Neural crest cell (in vitro differentiated cells): ENCODE measurements at places on chromosomes 3 and 15. TPM values are rescaled to one million over a fixed set of nuclear protein-coding genes. Genes with fewer than 3 reads are reported as not detected.

Gene KNG1
- total RNA-seq, result not detected in 2 replicates

- no peak for DNase-seq
Observed at GRCh38 chr15:78977091-78977571, 32.3 kb upstream of the CTSH start.

DNA sequence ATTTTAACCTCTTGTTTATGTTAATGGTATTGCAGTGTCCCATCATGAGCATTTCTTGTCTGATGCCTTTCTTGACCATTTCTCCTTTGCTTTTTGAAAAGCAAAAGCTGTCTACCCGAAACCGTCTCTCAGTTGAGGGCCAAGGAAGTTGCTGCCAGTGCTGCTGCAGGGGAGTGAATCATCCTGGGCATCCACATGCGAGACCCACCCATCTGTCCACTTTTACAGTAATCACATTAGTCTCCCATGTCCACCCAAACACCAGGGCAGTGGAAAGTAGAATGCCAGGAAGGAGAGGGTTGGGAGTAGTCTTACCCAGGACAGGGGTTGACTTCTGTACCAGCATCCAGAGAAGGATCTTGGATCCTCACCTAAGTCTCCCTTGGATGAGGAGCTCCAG, 48.6 kb upstream of the TEX264 start:
- DNase-seq, result no peak

Gene SLC24A5
- 0.16 TPM in 1 of 2 replicates, not detected in the other for total RNA-seq

Gene NR2E3
- not detected in 2 replicates for total RNA-seq
